ENCODE measurements at places on chromosomes 16 and 17. TPM values are rescaled to one million over a fixed set of nuclear protein-coding genes. Genes with fewer than 3 reads are reported as not detected.

DNA sequence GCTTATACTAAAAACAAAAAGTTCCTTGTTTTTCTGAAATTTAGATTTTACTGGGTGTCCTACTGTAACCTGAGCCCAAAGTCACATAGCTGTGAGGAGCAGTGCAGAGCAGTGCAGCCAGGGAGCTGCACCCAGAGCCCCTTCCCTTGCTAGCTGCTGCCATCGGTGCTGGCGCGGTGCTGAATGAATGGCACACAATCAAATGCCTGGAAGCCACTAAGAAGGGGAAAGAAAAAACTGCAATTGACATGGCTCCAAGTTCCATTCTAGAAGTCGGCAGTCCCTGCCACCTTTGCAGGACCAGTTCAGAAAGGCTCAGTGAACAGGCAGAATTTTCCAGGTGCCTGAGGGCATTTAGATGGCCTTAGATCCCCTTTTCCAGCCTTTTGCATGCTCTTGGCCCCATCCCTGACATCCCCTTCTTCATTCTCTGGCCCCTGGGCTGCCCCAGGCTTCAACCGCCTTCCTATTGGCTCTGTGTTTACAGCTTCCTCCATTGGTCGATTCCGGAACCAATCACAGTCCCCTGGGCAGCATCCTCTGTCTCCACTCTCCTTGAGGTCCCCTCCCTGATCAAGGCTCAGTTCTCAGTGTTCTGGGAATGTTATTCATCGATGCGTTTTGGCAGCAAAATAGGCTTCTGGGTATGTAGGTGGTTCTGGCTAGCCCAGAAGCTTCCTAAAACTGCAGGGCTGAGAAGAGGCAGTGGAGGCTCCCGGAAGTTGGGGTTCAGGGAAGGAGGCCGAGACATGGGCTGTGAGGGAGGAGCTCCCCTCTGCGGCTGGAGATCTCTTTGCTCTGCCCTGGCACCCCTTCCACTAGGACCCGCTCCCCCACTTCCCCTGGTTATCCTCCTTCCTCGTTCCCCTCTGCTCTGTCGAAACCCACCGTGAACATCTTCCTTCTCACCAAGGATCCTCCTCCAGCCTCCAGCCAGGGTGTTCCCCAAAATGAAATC lies 37.9 kb downstream of the ATP2C2 start:
- DNase-seq, result peak; percentile 31

- DNase-seq, result no peak
Measured at GRCh38 chr16:15950869-15951268, 1.5 kb downstream of the ABCC1 start.

DNA sequence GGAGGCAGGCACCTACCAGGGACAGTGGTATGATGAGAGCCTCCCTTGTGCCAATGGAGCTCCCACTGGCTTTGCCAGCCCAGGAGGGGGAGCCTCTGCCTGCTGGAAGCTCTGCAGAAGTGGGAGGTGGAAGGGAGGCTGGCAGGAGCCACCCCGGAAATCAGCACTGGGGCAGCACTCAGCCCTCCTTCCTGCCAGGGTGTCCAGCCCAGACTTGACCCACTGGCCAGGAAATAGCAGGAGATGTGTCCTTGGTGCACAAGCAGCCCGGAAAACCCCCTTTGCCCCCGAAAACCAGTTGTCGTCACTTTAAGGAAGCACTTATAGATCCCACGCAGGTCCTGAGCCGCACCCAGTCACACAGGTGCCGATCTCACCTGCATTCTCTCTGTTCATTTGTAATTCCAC lies 49.3 kb upstream of the CACNG4 start:
- DNase-seq, result no peak

DNA sequence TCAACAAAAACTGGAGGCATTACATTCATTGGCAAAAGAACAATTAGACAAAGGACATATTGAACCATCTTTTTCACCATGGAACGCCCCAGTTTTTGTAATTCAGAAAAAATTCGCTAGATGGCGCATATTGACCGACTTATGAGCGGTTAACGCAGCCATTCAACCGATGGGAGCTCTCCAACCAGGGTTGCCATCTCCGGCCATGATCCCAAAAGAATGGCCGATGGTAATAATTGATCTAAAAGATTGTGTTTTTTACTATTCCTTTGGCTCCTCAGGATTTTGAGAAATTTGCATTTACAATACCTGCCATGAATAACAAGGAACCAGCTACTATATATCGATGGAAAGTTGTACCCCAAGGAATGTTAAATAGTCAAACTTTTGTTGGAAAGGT lies 21.4 kb downstream of the ALOX15B start:
- peak; percentile 45 for DNase-seq

Gene CCL5
- total RNA-seq, result 22.5 TPM

Gene NDUFAB1
- total RNA-seq, result 49.2 TPM

Gene TPSG1
- 2.3 TPM for total RNA-seq

Measured in upper lobe of right lung (tissue), 1 donor.